NCI-H446 (cell line): ENCODE measurements at places on chromosomes 4 and X.

GRCh38 chr4:118845552-118846050, 9.7 kb upstream of the SEC24D start:
- DNase-seq: peak; percentile 37

- no peak for DNase-seq
These were observed 65.2 kb downstream of the SERPINA7 start for GRCh38 chrX:105973387-105973739.

DNA sequence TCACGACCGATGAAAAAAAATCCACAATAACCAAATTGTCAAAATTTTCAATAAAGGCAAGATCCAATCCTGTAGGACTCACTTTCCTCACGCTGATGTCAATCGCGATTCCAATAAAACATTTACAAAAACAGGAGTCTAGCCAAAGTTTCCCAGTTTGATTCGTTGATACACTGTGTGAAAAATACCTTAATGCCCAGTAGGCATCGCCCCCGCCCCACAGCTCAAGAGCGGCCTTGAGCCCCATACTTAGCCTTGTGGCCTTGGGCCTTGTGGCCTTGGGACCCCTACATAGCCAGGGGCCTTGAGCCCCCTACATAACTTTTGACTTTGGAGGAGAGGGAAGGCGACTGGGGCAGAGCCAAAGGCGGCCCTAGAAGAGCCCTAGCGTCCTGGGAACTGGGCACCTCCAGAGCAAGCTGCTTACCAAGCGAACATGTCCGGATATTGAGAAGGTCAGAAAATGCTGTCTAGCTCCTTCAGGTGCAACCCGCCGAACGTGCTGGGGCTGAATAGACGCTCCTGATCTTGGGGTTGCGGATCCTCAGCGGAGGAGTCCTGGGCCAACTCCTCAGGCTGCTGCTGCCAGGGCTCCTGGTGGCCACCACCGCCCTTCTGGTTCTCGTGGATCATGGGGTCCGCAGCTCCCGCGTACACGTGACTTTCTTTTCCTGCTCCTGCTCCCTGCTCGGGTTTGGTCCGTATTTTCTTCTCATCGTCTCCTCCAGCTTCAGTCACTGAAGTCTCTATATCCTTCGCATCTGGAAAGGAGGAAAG, 62.9 kb downstream of the RHOXF2B start:
- DNase-seq: no peak

GRCh38 chrX:96424007-96424406, 260.6 kb upstream of the DIAPH2 start:
- no peak for DNase-seq

- DNase-seq: peak; percentile 88
These were observed 67.3 kb downstream of the AFAP1 start for GRCh38 chr4:7872264-7872771.

DNA sequence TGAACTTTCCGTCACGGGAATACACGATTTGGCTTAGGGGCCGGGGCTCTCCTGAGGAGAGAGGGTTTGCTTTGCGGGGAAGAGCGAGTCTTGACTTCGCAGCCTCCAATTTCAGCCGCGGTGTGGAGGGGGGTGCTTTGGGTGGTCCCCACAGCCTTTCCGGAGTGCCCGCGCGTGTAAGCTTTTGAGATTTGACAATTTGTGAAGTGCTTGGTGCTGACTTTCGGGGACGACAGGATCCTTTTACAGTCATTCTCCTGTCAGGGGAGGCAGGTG, 355 bp downstream of the SCML1 start:
- DNase-seq: no peak

- DNase-seq: no peak
These were observed 1003.5 kb downstream of the STPG2 start for GRCh38 chr4:97139791-97140190.

DNA sequence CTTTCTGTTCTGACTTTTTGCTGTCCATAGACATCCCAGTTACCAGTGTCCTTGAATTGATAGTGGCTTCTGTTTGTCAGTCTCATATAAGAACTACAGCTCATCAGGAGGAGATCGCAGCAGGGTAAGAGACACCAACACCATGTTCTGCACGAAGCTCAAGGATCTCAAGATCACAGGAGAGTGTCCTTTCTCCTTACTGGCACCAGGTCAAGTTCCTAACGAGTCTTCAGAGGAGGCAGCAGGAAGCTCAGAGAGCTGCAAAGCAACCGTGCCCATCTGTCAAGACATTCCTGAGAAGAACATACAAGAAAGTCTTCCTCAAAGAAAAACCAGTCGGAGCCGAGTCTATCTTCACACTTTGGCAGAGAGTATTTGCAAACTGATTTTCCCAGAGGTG, 30.1 kb downstream of the GUCY1A1 start:
- no peak for DNase-seq

GRCh38 chrX:111519215-111519614, 7.8 kb downstream of the SERTM2 start:
- peak; percentile 11 for DNase-seq

DNA sequence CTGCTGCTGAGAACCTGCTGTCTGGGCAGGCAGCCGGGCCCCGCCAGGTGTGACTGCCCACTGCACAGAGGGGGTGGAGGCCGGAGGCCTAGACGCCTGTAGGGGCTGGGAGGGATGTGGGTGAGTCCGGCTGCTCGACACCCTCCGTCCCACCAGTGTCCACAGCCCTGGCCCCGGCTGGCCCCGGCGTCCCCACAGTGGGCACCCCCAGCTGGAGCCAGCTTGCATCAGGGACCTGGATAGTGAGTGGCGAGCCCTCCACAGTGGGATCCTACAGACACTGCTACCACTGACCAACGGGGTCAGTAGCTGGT, 34.7 kb upstream of the SPON2 start:
- no peak for DNase-seq

- no peak for DNase-seq
These were observed 10.1 kb downstream of the RADX start for GRCh38 chrX:106621836-106622235.

GRCh38 chr4:140156529-140157171, 2.7 kb upstream of the MAML3 start:
- DNase-seq: no peak
